ENCODE measurements at places on chromosomes 1 and 21.

DNA sequence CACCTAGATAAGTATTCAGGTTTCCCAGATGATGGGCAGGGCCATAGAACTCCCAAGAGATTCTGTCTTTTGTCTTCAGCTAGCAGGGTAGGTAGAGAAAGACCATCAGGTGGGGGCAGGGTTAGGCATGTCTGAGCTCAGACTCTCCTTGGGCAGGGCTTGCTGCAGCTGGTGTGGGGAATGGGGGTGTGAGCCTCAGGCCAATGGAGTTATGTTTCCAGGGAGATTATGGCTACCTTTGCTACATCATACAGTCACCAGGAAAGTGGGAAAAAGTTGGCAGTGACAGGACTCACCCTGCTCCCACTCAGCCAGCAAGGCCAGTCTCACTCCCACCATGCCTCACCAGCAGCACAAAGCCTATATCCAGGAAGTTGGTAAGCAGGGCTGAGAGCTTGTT is 77.8 kb downstream of the DRAM2 start:
- no peak for DNase-seq

DNA sequence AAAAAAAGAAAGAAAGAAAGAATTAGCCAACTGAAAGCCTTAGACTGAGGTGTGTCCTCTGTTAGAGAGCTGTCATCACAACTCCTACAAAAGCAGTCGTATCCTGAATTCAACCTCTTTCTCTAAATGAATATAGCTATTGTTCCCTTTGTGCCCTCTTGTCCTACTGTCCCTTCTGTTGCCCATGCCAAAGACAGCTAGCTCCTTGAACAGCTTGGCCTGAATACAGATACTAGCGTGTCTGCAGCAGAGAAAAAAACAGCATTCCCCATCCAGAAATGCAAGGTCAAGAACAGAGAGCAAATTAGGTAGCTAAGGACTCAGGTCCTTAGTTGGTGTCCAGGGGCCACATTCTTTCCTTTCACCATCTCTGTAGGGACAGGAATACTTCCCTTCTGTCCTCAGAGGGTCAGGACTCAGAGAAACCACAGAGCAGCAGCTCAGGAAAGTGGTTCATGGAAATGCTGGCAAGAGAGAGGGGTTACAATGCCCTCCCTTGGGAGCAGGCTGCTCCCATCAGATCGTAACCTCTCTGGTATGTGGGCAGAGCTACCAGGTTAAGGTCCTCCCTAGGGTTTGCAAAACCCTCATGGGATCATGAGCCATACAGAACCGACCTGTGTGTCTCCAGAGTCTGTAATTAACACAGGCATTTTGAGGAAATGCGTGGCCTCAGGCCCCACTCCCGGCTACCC is 1.8 kb upstream of the ZBTB48 start:
- no peak for DNase-seq

- DNase-seq = no peak
Observed at GRCh38 chr1:197733324-197733723, 42.0 kb downstream of the DENND1B start.

GRCh38 chr1:47644212-47644573 is 206.3 kb downstream of the FOXD2 start:
- peak; percentile 33 for DNase-seq

DNA sequence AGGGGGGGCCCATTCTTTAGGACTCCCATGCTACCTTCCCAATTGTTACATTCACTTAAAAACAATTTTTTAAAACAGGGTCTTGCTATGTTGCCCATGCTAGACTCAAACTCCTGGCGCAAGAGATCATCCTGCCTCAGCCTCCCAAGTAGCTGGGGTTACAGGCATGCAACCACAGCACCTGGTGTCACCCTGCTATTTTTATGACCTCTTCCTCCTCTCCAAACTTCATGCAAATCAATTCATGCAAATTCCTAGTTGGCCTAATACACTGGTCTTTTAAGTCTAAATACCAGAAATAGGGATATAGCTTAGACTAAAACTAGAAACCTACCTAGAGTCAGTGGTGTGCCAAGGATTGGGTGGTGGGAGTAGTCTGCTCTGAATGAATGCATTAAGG is 30.1 kb downstream of the CDKN2C start:
- peak; percentile 3 for DNase-seq

DNA sequence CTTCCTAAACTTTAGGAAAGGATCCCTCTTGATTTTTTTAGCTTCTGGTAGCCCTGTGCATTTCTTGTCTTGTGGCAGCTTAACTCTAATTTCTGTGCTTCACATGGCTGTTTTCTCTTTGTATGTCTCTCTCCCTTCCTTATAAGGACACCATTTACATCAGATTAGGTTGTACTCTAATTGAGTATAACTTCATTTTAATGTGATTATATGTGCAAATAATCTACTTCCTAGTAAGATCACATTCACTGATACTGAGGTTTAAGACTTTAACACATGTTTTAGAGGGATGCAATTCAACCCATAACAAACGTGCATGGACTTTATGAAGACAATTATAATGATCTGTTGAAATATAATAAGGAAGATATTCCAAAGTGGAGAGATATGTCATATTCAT is 46.7 kb downstream of the RGS4 start:
- no peak for DNase-seq

GRCh38 chr1:59678493-59679228 is 136.1 kb upstream of the HOOK1 start:
- peak; percentile 99 for DNase-seq

DNA sequence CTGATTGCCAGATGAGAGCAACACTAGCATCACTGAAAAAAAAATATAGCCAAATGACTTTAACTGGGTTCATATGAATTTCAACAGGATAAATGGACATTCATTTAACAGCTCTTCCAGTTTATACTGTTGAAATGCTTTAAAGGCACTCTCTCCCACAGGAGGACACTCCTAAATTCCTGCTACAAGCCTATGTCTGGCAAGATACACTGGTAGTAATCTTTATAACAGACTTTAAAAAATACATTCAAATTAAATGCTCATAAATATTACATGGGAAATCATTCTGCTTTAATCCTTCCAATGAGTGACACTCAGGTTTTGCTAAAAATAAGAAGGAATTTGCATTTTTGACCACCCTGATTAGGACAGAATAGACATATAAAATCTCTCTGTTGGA is 526.7 kb upstream of the ADAMTS5 start:
- no peak for DNase-seq
